ENCODE measurements at places on chromosomes 2 and 18.

- no peak for DNase-seq
These were observed 83.6 kb downstream of the RTTN start for GRCh38 chr18:70121842-70122241.

- DNase-seq = no peak
These were observed 114.3 kb downstream of the MGAT5 start for GRCh38 chr2:134368009-134368817.

- no peak for DNase-seq
These were observed 106.2 kb downstream of the INHBB start for GRCh38 chr2:120452131-120452530.

- peak; percentile 80 for DNase-seq
These were observed 26.8 kb downstream of the MPHOSPH10 start for GRCh38 chr2:71157124-71157793.

DNA sequence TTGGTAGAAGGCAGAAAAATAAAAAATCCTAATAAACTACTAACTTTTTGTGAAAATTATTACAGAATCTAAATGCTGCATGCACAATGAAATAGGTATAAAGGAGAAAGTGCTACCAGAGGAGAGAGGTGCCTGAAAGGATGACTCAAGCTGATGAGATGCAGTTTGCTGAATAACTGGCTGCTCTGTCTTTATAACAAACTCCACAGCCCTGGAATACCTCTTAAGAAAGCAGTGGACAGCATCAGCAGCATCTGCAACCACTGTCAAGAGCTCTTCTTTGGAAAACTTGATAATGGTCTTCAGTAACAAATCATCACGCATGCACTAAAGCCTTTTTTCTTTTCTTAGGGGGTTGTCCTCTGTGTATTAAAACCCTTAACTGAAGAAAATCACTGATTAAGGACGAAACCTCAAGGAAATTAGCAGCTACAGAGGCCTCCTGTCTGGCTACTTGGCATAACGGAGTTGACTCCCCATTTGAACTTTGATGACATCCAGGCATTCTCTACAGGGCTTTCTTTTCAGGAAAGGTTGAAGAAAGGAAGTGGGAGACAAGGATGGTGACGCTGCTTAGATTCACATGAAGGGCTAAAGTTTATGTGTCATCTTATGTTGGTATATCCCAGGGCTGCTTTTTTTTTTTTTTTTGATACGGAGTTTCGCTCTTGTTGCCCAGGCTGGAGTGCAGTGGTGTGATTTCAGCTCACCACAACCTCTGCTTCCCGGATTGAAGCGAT lies 28.8 kb downstream of the WDFY1 start:
- DNase-seq = no peak

DNA sequence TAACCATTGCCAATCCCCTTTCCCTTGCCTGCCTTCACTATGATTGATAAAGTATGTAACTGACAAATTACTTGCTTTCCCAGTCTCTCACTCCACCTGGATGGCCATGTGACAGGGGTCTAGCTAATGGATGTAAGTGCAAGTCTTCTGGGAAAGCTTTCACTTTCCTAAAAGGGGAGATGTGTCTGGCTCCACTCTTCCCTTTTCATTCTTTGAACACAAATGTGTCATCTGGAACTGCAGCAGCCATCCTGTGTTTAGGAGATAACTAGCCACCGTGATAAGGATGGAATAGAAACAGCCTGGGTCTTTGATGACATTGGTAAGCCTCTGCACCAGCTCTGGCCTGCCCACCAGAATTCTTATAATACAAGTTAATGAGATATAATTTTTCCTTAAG lies 38.2 kb downstream of the SNRPD1 start:
- DNase-seq = no peak

DNA sequence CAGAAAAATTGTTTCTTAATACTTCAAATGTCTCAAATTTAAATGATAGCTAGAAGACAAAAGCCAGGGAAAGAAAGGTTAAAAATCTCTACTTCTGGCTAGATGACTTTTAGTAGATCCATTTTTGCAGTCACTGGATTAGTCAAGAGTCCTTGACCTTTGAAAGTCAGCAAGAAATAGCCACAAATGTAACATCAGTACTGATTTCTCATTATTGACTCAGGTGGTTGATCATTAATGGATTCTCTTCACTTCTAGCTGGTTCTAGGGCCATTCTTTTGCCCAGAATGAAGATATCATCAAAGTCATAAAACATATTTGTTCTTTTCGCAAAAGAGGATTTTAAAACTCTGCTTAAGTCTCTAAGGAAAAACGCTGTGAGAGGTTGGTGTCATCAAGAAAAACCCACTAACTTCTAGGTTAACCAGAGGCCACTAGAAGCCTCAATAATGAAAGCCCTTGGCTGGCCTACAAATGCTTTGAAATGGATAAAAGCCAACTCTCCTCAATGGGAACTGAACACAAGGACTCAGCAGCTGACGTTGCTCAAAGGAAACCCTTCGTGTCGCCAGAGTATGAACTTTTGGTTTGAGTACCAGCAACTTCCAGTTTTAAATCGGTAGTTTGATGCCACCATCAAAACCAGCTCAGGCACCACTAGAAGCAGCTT lies 66.3 kb downstream of the IRS1 start:
- no peak for DNase-seq

DNA sequence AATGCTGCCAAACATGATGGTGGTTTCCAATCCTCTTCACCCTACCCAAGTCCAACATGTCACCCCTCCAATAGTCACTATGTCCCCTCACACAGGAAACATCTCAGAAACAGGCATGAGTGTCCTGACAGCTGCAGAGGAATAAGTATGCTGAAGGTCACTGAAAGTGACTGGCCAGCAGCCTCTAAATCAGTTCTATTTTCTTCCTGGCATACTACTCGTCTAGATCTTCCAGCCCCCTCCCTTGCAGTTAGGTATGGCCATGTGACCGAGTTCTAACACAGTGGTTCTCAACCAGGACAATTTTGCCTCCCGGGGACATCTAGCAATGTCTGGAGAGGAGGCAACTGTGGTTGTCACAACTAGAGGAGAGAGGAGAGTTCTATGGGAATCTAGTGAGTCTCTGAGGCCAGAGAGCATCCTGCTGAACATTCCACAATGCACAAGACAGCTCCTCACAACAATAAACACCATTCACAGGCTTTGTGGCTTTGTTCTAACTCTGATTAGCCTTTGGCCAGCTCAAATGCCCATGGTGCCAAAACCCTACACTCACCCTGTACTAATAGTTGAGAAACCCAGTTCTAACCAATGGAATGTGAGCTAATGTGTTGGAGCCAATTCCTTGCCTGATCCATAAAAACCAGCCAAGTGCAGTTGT lies 12.6 kb upstream of the ID2 start:
- no peak for DNase-seq

DNA sequence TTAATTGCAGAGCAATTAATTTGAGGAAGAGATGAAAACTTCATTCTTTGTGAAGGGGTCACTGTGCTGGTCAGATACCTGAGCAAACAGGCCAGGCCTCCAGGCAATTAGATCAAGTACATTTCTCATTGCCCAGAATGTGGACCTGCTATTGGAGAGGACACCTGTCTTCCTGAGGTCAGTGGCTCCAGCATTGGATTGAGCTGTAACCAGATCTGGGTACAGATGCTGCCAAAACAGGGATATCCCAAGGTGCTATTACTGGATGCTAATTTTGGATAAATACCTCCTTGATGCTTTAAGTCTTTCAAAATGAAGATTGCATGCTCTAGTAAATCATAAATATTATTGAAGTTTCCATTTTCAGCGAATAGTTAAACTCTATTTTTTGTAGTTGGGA lies 131.5 kb downstream of the FAM161A start:
- no peak for DNase-seq
